ENCODE measurements at places on chromosomes 6 and 20. TPM values are rescaled to one million over a fixed set of nuclear protein-coding genes. Genes with fewer than 3 reads are reported as not detected.
A peak's percentile ranks its signal among the peaks of the same experiment; 100 is the strongest.

DNA sequence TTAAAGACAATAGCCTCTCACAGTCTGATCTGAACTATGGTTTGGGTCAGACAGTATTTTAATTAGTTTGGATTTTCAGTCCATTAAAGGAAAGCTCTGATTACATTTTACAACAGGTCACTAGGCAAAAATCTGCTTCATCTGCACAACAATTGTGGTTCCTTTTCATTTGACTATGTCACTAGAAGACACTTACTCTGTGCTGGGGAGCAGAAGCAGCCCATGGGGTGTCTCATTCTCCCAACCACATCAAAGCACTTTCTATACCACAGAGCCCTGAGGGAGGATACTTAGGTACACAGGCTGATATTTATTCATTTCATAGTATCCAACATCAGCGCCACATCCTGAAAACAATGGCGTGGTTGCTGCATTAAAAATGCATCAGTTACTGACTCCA lies 36.6 kb upstream of the HDAC2 start:
- no peak for DNase-seq

GRCh38 chr6:5294392-5295211 lies 33.3 kb downstream of the FARS2 start:
- DNase-seq: no peak

- no peak for DNase-seq
These were observed 450.1 kb downstream of the COL12A1 start for GRCh38 chr6:74755778-74756177.

- peak; percentile 44 for DNase-seq
These were observed 34.3 kb upstream of the TCF21 start for GRCh38 chr6:133854364-133855275.

DNA sequence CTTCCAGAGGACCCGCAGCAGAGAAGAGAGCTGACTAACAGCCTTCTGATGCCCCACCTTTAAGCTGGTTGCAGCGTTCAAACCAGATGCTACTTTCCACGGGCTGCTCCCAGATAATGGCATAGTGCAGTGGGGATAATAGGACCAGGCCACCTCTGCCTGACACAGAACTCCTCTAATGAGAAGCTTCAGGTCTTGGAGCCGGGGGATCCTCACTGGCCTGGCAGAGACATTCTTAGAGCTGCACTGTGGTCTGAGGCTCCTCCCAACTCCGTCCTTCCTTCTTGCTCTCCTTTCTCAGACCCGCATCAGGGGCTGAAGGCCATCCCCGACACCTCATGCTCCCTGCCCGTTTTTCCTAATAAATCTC lies 206.6 kb upstream of the MARCKS start:
- no peak for DNase-seq

GRCh38 chr6:128365520-128366160 lies 154.8 kb downstream of the PTPRK start:
- no peak for DNase-seq

- DNase-seq: no peak
These were observed 45.2 kb downstream of the AKIRIN2 start for GRCh38 chr6:87656857-87657256.

DNA sequence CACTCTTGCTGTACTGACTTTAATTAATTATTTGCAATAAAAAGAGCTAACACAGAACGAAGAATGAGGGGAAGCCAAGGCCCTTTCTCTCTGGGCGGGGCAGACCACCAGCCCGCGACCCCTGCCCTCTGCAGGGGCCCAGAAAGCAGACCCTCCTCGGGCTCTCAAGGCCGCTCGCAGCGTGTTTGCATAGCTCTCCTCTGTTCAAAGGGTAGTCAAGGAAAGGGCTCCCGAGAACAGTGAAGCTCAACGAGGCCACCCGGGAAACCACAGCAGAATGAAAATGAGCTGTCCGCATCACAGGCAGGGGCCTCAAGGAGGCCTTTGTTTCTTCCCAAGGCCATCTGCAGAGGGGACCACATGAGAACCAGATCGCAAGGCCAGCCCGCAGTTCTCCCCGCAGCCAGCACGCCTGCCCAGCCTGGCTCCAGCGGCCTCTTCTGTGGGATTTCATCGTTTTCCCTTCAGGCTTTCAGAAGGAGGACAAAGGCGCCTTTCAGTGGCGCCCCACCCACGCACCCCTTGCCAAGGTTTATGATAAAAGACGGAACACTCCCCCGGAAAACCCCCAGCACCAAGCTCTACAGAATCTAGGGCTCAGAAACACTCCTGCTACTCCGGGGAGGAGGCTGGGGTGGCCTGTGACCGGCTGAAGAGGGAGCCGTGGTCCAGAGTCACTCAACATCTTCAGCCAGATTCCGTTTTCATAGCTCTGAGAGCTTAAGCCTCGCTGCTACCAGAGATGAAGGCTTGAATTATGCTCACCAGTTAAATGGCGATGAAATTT lies 25.3 kb downstream of the ACSS1 start:
- no peak for DNase-seq

- no peak for DNase-seq
These were observed 43.0 kb downstream of the KIF16B start for GRCh38 chr20:16530201-16530681.

- no peak for DNase-seq
These were observed 12.2 kb upstream of the C2 start for GRCh38 chr6:31915351-31915750.

DNA sequence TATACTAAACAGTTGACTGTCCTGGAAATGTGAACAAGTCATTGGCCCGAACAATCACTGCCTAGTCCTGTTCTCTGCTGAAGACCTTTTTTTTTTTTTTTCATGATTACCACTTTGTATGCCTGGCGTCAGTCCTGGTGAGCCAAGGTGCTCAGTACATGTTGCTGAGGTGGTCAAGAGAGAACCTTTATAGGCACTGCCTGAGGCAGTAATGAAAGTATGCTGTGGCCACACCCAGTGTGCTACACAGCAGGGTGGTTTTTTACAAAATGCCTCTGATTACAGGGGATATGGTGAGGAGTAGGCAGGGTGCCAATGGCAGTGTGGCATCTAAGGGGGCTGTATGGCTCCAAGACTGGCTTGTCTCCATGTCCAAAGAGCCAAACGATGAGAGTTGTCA lies 135.1 kb upstream of the ENPP5 start:
- no peak for DNase-seq

DNA sequence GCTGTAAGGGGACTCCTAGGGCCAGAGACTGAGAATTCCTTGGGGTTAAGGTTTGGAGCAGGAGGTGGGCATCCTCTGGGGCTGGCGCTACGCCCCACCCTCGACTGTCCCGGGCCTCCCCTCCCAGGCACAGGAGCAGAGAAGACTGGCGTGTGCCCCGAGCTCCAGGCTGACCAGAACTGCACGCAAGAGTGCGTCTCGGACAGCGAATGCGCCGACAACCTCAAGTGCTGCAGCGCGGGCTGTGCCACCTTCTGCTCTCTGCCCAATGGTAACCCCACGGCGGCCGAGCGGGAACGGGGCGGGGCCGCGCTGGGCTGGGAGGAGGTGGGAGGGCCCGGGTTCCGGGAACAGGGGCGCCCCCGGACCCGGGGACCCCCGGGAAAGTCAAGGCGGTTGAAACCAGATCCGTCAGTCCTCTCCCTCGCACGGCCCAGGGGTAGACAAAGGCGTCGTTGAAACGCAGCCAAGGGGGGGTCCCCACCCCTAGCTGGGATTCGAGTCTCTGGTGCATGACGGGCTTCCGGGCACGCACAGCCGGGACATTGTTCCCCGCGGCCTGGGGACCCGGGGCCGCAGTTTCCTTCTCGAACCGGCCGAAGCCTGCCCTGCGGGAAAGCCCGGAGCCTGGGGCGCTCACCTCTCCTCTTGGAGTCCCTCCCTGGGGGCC lies 844 bp downstream of the WFDC2 start:
- peak; percentile 67 for DNase-seq

DNA sequence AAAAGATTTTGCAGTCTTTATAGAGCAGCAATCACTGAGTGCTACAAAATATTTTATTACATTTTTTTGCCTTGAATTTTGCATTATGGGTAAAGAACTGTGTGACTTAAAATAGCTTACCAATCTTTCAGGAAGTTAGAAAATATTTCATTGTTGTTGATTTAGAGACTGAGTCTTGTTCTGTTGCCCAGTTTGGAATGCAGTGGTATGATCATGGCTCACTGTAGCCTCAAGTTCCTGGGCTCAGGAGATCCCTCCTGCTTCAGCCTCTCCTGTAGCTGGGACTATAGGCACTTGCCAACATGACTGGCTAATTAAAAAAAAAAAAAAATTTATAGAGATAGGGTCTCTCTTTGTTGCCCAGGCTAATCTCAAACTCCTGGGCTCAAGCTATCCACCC lies 100.8 kb downstream of the ADGRB3 start:
- DNase-seq: no peak

DNA sequence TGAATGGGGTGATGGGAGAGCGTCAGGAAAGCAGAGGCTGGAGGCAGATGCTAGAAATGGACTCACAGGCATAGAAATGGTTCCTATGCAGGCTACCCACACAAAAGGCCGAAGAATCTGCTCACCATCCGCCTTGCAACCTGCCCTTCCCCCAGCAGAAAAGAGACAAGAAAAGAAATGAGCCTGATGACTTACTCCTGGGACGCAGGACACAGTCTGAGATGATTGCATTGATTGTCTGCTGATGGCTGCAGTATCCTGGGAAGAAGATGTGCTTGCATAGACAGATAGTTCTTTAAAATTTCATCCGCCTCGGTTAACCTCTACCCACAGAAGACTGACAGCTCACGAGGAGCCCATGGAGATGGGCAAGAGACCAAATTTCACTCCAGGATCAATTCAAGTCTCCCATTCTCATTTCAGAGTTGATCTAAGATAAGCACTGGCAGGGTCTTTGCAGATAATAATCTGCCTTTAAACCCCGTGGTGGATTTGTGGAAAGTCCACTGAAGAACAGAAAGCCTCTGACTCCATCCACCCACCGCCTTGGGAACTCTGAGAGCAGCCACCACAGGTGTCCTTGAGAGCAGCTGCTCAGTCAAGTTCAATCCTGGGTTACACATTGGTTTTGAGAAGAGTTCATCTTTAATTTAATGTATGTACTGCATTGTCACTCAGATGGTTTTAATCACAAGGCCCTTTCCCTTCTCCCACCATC lies 7.2 kb downstream of the AGPAT4 start:
- DNase-seq: no peak

Gene EMILIN3
- total RNA-seq: not detected

Gene COQ3
- 3.8 TPM for total RNA-seq

Gene SAPCD1
- total RNA-seq: 3.7 TPM

Gene ARFGAP1
- total RNA-seq: 93.6 TPM

Gene COL10A1
- total RNA-seq: not detected

Gene PBOV1
- not detected for total RNA-seq

Gene IFNGR1
- 36.4 TPM for total RNA-seq

All from glutamatergic neuron (in vitro differentiated cells).